Right atrium auricular region (tissue), 2 donors: ENCODE measurements at places on chromosomes 13 and 19. TPM values are rescaled to one million over a fixed set of nuclear protein-coding genes. Genes with fewer than 3 reads are reported as not detected.

- DNase-seq: no peak
These were observed 11.1 kb downstream of the CAPN12 start for GRCh38 chr19:38733241-38733492.

Gene TGFBR3L
- 26.7 TPM for total RNA-seq

Gene RELB
- 1.3 TPM for total RNA-seq

DNA sequence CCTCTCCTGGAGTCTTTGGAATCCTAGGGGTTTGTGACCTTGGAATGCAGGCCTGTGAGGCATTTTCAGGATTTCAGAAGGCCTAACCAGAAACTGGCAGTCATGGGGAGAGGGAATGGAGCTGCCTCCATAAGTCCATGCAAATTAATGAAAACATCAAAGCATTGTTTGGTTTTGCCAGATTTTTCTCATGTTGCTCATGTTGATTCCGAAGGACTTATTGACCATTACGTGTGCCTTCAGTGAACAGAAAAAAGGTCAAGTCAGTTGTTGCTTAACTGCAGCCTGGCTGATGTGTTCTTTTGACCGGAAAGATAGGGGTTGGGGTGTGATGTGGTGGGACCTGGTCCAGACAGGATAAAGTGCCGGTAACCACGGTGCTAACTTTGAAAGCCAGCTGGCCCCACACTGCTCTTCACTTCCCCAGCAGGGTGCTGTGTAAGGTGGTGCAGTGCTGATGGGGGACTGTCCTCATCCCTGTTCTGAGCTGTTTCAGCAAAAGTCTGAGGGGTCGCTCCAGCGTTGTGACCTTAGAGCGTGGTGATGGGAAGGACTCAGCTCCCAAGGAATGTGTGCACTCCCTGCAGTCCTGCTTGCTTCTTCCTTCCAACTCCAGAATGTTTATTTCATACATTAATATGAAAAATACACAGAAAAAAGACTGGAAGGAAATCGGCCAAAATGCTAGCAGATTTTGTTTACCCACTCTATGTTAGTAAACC lies 3.5 kb downstream of the RNF113B start:
- peak; percentile 65 for DNase-seq

DNA sequence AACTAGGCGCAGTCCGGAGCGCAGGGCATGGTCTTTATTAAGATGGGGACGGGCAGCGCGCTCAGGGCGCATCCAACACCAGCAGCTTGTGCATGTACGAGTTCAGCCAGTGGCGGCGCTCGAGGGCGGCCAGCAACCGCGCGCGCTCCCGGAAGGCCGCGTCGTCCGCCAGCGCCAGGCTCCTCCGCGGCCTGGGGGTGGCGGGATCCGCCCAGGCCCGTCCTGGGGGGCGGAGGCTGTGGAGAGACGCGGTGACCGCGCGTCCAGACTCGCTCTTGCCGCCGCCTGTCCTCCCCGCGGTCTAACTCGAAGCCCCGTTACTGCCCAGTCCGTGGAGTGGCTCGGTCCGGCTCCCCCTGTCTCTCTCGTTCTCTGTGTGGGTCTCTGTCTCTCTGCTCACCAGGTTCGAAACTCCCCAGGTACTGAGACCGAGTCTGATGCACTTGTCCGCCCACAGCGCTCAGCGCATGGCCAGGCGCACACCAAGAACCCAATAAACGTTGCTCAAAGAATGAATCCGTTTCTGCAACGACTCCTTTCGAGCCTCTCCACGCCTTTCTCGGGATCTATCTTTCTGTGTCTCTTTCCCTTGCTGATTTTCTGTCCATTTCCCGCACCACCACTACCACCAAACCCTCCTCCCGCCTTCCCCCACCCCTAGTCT lies 702 bp downstream of the PTH2 start:
- DNase-seq: no peak

DNA sequence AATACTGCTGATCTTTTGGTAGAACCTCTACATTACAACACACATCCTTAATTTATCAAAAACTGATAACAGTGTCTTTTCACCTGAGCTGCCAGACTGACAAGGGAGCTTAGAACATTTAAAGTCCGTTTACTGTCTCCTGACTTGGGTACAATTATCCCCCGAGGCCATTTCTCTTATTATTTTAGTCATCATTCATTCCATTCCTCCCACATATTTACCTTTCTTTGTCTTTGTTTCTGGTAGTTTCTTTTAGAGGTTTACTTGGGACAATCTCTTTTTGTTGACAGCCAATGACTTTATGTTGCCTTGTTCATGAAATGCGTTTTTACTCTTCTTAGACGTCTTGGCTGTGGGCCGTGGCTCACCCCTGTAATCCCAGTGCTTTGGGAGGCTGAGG lies 186.9 kb downstream of the PCCA start:
- DNase-seq: no peak

DNA sequence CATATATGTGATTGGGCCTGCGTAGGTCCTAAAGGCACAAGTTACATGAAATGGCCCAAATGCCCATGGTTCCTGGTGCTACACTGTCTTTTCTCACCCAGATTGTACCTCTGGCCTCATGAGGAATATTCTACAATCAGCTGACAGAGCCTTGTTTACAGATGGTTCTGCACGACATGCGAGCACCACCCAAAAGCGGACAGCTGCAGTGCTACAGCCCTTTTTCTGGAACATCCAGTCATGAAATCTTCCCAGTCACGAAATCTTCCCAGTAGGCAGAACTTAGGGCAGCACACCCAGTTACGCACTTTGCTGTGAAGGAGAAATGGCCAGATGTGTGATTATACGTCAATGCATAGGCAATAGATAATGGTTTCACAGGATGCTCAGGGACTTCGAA lies 7.7 kb upstream of the ELF1 start:
- no peak for DNase-seq

GRCh38 chr13:110914331-110915056 lies 375 bp downstream of the ANKRD10 start:
- peak; percentile 72 for DNase-seq

Gene ZNF541
- 0.20 TPM for total RNA-seq

Gene CD22
- total RNA-seq: not detected

GRCh38 chr19:16418597-16418962 lies 53.2 kb downstream of the EPS15L1 start:
- DNase-seq: no peak

Gene NPAS1
- 0.39 TPM for total RNA-seq

Gene CYP2B6
- not detected for total RNA-seq

- no peak for DNase-seq
These were observed 34.1 kb upstream of the TFDP1 start for GRCh38 chr13:113550453-113550852.

Gene PROZ
- total RNA-seq: not detected

GRCh38 chr13:107713314-107713713 lies 502.0 kb downstream of the LIG4 start:
- no peak for DNase-seq

GRCh38 chr19:5130371-5131030 lies 161.6 kb downstream of the KDM4B start:
- DNase-seq: no peak

- DNase-seq: no peak
These were observed 15.7 kb downstream of the MRPS12 start for GRCh38 chr19:38946229-38947010.

Gene ZNF57
- 1.8 TPM for total RNA-seq

Gene TMEM59L
- total RNA-seq: 3.0 TPM

Gene C1QTNF9B
- total RNA-seq: 1.5 TPM

DNA sequence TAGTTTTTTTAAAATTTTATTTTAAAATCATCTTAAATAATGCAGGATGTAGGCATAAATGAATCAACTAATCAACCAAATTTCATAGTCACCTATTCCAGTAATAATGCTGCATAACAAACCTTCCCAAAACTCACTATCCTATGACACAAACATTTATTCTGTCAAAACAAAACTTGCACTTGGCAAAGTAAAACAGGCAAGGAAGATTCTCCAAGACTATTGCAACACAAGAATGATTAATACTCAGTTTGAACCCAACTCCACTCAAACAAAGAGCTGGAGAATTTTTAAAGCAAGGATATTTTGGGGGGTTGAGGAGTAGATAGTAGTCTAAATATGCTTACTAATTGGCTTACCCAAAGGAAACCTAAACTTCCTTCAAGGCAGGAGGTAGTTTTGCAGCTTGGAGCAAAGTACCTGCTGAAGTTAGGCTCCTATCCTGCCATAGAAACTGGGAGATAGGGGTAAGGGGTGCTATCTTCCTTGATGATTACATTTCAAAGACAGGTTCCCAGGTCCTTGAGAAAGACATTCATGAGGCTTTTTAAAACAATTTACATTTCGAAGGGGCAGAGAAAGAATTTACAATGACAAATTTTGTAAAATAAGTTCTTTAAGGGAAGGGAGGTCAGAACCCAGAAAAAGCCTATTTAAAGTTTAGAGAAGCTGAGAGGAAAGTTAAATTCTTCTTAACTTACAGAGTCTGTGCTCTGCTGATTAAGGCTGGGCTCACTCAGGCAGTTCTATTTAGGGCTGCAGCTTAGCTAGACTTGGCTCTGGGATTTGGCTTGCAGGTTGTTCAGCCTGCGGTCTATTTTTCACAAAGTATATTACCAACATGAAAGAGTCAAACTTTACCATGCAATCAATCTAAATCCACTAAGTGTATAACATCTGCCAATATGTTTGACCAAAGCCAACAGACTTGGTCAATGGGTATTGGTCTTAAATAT lies 549.0 kb downstream of the KCTD12 start:
- no peak for DNase-seq
